Central memory CD4-positive, alpha-beta T cell (primary cell): ENCODE measurements at places on chromosomes 13 and 19.
A peak's percentile ranks its signal among the peaks of the same experiment; 100 is the strongest.

- DNase-seq: no peak
Measured at GRCh38 chr19:36973844-36974195, 57.7 kb downstream of the ZNF568 start.

- no peak for DNase-seq
Measured at GRCh38 chr13:112567161-112567862, 20.6 kb downstream of the TUBGCP3 start.

DNA sequence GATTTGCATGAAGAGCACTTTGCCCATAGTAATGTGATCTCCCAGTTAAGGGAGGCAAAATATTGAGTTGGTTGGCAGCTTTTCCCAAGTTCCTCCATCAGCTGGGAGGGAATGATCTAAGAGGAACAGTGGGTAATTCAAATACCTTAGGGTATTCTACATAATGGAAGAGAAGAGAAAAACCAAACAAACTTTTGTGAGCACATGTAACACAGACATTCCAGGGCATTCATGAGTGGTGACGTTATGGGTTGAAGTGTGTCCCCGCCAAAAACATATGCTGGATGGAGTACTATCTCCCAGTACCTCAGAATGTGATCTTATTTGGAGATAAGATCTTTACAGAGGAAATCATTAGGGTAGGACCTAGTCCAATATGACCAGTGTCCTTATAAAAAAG is 220.1 kb downstream of the FOXO1 start:
- DNase-seq: no peak

DNA sequence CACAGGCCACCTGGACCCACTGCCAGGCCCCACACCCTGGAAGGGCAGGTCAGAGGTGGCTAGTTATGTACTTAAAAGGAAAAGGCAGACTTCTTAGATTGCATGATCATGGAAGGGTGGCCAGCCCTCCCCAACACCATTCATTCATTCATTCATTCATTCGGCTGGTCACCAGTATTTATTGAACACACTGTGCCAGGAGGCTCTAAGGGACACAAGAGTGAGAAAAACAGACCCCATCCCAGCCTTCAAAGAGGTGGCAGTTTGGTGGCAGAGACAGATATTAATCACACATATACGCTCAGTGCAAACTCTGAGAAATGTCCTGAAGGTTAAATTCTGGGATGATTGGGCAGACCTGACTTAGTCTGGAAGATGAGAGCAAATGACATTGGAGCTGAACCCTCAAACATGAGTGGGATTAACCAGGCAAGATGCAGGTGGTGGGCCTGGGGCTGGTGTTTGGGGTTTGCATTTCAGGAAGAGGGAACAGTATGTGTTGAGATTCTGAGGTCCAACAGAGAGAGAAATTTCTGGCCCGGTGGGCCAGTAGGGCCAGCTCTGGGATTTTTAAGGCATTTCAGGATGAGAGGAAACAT is 147.5 kb downstream of the ZNF536 start:
- no peak for DNase-seq

DNA sequence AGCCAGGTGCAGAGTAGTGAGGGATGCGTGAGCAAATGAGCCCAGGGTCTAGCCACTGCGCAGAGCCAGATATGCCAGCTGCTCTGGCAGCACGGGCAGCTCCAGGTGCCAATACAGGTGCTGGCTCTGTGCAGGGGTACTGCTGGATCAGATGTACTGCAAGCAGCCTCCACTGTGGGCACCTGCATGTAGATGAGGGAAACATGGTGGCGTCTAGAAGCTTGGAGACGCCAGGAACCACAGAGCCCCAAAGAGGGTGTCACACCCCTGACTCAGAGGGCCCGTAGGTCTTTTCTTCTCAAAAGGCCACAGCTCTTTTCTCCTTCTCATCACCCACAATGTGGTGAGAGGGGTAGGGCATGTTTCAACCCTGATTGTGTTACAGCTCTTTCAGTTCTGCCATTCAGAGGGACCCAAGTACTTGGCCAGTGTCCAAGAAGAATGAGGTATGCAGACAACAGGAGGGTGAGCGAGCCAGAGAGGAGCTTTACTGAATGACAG is 244.4 kb upstream of the SLITRK1 start:
- DNase-seq: no peak

GRCh38 chr13:47025791-47026447 is 129.1 kb upstream of the HTR2A start:
- DNase-seq: no peak

DNA sequence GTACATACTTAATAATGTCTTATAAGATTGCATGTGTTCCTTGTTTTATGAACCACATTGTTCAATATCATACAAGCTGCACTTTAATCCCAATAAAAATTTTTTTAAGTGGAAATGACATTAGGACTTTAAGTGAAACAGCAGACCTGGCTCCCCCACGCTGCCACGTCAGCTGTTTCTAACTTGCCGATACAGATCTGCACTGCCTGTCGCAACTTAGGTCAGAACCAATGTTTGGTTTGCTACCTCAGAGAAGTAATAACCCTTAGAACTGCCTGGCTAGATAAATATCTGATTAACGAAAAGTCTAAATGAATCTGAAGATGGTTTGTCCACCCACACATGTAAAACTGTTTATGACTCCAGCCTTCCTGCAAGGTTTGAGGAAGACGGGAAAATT is 327.5 kb upstream of the DACH1 start:
- DNase-seq: no peak

DNA sequence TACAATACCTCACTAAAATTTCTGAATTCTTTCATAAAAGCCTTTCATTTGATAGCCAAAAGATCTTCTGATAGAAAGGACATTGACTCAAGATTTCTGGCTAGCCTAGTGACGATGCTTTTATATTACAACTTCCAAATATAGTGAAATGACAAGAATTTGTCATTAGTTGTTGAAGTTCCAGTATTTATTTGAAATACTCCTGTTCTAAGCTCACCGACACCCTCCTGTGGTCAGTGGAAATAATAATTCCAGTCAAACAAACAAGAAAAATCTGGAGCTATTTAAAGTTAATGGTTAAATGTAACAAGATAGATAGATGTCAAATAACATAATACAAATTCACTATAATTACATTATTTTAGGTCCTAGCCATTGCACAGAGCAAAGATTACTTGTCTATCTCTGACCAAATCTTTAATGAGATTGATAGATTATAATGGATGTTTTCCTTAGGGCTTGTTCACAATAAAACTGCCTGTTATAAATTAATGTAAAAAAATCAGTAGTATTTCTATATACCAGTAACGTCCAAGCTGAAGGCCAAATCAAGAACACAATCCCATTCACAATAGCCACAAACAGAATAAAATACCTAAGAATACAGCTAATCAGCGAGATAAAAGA is 195.5 kb downstream of the RGCC start:
- DNase-seq: peak; percentile 33

GRCh38 chr13:98349731-98350305 is 172.7 kb upstream of the RNF113B start:
- DNase-seq: no peak

- DNase-seq: peak; percentile 57
Measured at GRCh38 chr19:13784731-13785452, 10.4 kb upstream of the ZSWIM4 start.

DNA sequence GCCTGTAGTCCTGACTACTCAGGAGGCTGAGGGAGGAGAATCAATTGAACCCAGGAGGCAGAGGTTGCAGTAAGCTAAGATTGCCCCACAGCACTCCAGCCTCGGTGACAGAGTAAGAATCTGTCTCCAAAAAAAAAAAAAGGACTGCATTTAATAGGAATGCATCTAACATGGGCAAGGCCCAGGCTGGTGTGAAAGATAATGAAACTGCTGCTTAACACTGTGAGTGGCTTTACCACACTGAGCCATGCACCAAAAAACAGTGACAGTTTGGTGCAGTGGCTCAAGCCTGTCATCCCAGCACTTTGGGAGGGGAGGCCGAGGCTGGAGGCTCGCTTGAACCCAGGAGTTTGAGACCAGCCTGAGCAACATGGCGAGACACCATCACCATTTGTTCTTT is 8.6 kb downstream of the GTF2F1 start:
- no peak for DNase-seq

- peak; percentile 14 for DNase-seq
Measured at GRCh38 chr13:20901668-20902437, 693 bp downstream of the XPO4 start.

DNA sequence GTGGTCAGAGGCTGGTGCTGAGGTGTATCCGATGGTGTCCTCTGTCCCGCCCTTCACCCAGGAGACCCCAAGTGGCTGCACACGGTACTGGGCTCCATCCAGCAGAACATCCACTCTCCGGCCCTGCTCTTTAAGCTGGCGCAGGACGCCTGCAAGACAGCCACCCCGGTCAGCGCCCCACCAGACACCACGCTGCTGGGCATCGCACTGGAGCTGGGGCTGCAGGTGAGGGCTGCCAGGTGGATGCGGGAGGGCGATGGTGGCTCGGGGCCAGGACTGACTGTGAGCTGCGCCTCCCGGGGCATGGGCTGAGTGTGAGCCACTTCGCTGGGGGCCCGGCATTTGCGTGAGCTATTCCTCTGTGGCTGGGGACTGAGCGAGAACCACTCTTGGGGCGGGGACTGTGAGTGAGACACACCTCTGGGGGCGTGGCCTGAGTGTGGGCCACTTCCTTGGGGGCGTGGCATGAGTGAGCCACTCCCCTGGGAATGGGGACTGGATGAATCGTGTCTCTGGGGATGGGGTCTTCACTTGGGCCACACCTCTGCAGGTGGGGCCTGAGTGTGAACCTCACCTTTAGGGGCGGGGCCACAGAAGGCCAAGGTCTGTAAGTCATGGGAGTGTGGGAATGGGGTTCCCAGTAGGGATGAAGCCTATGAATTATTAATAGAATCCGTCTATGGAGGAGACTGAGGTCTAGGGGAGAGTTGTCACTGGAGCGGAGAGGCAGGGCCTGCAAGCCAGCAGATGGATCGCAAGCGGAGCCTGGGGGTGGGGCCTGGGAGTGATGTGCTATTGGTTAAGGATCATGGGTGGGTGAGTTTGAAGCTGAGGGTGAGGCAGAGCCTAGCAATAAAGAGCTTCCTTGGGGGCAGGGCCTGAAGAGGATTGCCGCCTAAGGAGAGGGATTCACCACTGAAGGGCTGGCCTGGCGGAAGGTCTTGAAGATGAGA is 30.5 kb downstream of the ZSWIM4 start:
- DNase-seq: no peak

- DNase-seq: no peak
Measured at GRCh38 chr19:7851623-7852500, 21.8 kb downstream of the EVI5L start.

GRCh38 chr19:18416778-18417249 is 2.4 kb upstream of the SSBP4 start:
- DNase-seq: peak; percentile 67

- no peak for DNase-seq
Measured at GRCh38 chr13:107960301-107960700, 255.0 kb downstream of the LIG4 start.

- DNase-seq: no peak
Measured at GRCh38 chr13:29957320-29957719, 106.9 kb upstream of the UBL3 start.

DNA sequence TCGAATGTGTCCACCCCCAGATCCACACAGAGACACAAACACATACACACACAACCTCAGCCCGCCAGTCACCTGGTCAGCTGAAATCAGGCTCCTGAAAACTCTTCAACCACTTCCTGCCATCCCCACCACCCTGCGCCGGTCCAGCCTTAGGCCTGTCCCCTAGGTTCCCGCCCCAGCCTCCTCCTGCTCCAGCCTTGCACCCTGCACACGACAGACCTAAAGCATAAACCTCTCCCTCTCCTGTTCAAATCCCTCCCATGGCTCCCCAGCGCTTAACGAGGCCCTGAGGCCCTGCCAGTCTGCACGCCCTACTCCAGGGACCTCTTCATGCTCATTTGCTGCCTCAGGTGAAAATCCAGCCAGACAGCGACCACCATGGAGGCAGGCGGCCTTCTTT is 7.1 kb downstream of the PNMA8B start:
- no peak for DNase-seq

- no peak for DNase-seq
Measured at GRCh38 chr13:103145442-103145841, 79.2 kb upstream of the SLC10A2 start.

GRCh38 chr13:52686376-52686775 is 33.7 kb downstream of the SUGT1 start:
- no peak for DNase-seq

GRCh38 chr19:31693933-31694269 is 344.7 kb upstream of the TSHZ3 start:
- no peak for DNase-seq

DNA sequence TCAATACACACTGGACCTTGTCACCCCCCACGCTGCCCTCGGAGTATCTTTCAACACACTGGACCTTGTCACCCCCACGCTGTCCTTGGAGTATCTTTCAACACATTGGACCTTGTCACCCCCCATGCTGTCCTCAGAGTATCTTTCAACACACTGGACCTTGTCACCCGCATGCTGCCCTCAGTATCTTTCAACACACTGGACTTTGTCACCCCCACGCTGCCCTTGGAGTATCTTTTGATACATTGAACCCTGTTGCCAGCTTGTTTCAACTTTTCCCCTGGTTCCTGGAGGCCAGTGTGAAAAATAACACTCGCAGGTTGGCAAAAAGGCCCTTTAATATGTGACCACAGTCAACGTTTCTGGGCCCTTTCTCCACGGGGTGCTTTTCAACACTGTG is 247.8 kb downstream of the TEX29 start:
- DNase-seq: no peak

DNA sequence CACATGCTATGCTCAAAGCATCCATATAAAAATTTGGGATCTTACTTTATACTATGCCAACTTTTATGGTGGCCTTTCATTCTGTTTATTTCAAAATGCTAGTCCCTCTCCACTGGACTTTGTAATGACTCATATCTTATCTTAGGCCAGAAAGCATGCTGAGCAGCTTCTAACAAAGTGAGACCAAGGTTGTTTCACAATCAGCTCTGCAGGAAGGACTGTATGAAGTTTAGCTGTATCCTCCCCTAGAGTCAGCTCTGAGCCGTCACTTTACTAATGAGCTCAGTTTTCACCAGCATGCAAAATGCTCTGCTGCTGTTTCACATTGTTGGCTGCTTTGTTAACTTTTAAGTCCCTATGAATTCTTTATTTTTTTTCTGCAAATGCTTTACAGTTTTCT is 1608.8 kb downstream of the OLFM4 start:
- no peak for DNase-seq

- no peak for DNase-seq
Measured at GRCh38 chr13:103953859-103954258, 887.6 kb upstream of the SLC10A2 start.

DNA sequence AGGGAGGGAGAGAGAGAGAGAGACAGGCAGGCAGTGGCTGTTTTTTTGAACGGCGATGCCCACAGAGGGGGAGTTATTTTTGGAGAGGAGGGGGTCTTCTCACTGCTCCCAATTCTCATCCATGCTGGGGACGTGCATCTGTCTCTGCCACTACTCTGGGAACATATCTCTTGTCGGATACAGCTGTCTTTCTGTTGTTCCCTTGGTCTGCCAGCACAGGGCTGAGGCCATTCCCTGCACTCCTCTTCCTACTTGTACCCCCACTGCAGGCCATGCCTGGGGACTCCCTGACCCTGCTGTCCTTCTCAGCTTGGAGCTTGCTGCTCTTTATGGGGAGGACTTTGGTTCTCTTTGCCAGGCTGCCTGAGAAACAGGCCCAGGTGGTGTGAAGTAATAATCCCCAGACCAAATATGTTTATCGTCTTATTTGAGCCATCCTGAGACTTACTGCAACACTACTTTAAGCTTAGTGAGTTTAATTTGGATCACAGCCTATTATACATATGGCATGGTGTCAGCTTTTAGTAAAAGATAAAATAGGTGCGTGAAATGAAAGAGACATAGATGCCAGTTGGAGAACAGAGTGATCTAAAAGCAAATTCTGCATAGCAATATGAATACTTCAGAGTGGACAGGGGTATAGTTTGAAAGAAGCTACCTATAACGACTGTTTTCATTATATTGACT is 19.1 kb downstream of the LRCH1 start:
- DNase-seq: no peak

GRCh38 chr13:50636007-50636704 is 207.3 kb downstream of the DLEU7 start:
- no peak for DNase-seq
